ENCODE measurements at places on chromosomes 3 and 15.

- DNase-seq: peak; percentile 44
Measured at GRCh38 chr3:64318001-64318400, 92.7 kb upstream of the PRICKLE2 start.

GRCh38 chr15:59332009-59332408, 40.7 kb downstream of the MYO1E start:
- no peak for DNase-seq

- no peak for DNase-seq
Measured at GRCh38 chr3:192060160-192060781, 599.3 kb downstream of the PYDC2 start.

- no peak for DNase-seq
Measured at GRCh38 chr15:35349916-35350315, 196.0 kb downstream of the DPH6 start.

Data from LHCN-M2 (cell line).